ENCODE measurements at places on chromosomes 16 and 17.

GRCh38 chr17:69462882-69463281 is 48.4 kb downstream of the MAP2K6 start:
- no peaks in the 10 kb centered on the region for H3K36me3 ChIP-seq
- no peaks in the 10 kb centered on the region for H3K4me1 ChIP-seq
- no peak overlapping the region for H3K27ac ChIP-seq
- H3K27me3 ChIP-seq, result no peaks in the 10 kb centered on the region
- DNase-seq, result no peak

DNA sequence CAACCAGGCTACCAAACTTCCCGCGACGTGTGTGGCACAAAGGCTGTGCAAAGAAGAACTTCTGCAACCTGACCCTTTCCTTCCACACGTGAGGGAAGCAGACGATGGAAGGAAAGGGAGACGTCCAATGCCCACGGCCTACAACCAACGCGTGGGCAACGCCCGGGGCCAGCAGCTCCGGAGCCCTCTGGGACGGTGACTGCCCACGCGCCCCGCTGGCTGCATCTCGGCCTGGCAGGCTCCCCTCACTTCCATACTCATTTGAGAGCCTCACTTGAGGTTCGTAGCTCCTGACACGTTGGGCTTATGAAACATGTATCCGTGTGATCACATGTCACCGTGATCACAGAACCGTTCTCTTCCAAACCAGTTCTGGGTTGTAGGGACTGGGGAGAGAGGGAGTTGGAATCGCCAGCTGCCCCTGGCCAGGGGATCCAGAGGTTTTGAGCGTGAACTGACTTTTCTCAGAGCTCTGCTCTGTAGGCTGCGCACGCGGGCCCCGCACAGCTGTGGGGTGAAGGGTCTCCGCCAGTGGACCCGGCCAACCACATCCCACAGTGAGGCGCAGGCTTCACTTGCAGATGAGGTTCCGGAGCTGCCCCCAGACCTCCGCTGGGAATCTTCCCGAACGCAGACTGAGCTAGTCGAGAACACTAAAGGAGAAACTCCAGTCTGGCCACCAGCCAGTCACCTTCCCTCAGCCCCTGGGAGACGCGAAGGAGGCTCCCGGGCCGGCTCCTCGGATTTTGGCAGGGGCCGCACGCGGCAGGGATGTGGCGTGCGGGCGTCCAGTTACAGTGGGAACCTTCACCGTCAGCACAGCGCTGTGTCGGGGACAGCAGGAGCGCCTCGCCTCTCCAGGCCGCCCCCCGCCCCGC is 1.0 kb downstream of the LMF1 start:
- DNase-seq, result no peak
- H3K27me3 ChIP-seq, result no peaks in the 10 kb centered on the region
- peaks cover 28% of the 10 kb centered on the region for H3K36me3 ChIP-seq

GRCh38 chr16:9953908-9954570 is 228.2 kb downstream of the GRIN2A start:
- H3K4me1 ChIP-seq, result peaks cover 10% of the 10 kb centered on the region
- H3K27ac ChIP-seq, result no peak overlapping the region
- peaks cover 5% of the 10 kb centered on the region for H3K27me3 ChIP-seq
- H3K4me3 ChIP-seq, result no peak overlapping the region
- no peak for DNase-seq

DNA sequence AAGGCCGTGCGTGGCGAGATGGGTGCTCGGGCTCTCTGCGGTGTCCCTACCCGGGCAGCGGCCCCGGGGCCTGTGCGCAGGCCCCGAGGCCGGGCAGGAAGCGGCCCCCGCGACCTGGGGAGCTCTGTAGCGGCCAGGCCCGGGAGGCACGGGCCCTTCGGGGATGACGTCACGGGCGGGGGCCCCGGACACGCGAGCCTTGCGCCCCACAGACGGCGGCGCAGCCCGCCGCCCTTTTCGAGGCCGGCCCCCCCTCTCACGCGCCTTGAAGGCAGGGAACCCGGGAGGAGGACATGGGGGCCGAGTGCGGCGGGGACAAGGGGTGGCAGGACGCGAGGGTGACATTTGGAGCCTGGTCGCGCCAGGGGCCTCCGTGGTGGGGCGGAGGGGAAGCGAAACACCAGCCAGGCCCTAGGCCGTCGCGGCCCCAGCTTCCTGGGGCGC is 1.1 kb downstream of the RAI1 start:
- peak overlapping the region; percentile 79 for H3K4me3 ChIP-seq
- H3K27me3 ChIP-seq, result no peaks in the 10 kb centered on the region
- H3K36me3 ChIP-seq, result no peaks in the 10 kb centered on the region
- peak overlapping the region; percentile 82 for H3K27ac ChIP-seq
- peak; percentile 74 for DNase-seq

- no peak for DNase-seq
- no peak overlapping the region for H3K27ac ChIP-seq
- H3K4me1 ChIP-seq, result peaks cover 11% of the 10 kb centered on the region
- H3K36me3 ChIP-seq, result no peaks in the 10 kb centered on the region
- H3K4me3 ChIP-seq, result no peak overlapping the region
Measured at GRCh38 chr17:79983456-79983855, 52.2 kb downstream of the TBC1D16 start.

GRCh38 chr16:23435500-23435899 is 17.5 kb downstream of the COG7 start:
- H3K4me1 ChIP-seq, result no peaks in the 10 kb centered on the region
- DNase-seq, result peak; percentile 39
- H3K36me3 ChIP-seq, result peaks cover 72% of the 10 kb centered on the region
- H3K4me3 ChIP-seq, result no peak overlapping the region

Measured in tibial artery (tissue), 4 donors.